Omental fat pad (tissue), 4 donors: ENCODE measurements at places on chromosomes 1 and 21. TPM values are rescaled to one million over a fixed set of nuclear protein-coding genes. Genes with fewer than 3 reads are reported as not detected.

The SHC1 gene
- total RNA-seq, result 163 TPM

The TGFB2 gene
- 4.7 TPM for total RNA-seq

The IL20 gene
- 8.2 TPM for total RNA-seq

The WNT3A gene
- not detected for total RNA-seq

The CLEC20A gene
- total RNA-seq, result not detected

The MYBPH gene
- not detected for total RNA-seq

The PI4KB gene
- total RNA-seq, result 80.4 TPM

The LCE1B gene
- not detected for total RNA-seq
